ENCODE measurements at places on chromosomes 6 and 20.

- DNase-seq = no peak
- no peaks in the 10 kb centered on the region for H3K36me3 ChIP-seq
- no peak overlapping the region for H3K27ac ChIP-seq
- H3K27me3 ChIP-seq = no peaks in the 10 kb centered on the region
- H3K4me1 ChIP-seq = no peaks in the 10 kb centered on the region
- H3K4me3 ChIP-seq = no peak overlapping the region
Measured at GRCh38 chr6:169529931-169530751, 171.7 kb downstream of the WDR27 start.

- H3K36me3 ChIP-seq = no peaks in the 10 kb centered on the region
- DNase-seq = no peak
- H3K4me1 ChIP-seq = no peaks in the 10 kb centered on the region
- H3K27ac ChIP-seq = no peak overlapping the region
- H3K4me3 ChIP-seq = no peak overlapping the region
Measured at GRCh38 chr20:50844430-50845100, 49.7 kb downstream of the BCAS4 start.

- no peak overlapping the region for H3K27ac ChIP-seq
- no peak overlapping the region for H3K4me3 ChIP-seq
- no peaks in the 10 kb centered on the region for H3K36me3 ChIP-seq
- 0 out of 2 replicates have a peak, but pooled peaks cover 2% of the 10 kb centered on the region for H3K4me1 ChIP-seq
- no peaks in the 10 kb centered on the region for H3K27me3 ChIP-seq
- DNase-seq = no peak
Measured at GRCh38 chr20:57030611-57031600, 235.5 kb downstream of the BMP7 start.

GRCh38 chr6:145763742-145764141, 28.4 kb upstream of the EPM2A start:
- H3K4me1 ChIP-seq = no peaks in the 10 kb centered on the region
- DNase-seq = no peak
- no peak overlapping the region for H3K27ac ChIP-seq
- H3K4me3 ChIP-seq = no peak overlapping the region

DNA sequence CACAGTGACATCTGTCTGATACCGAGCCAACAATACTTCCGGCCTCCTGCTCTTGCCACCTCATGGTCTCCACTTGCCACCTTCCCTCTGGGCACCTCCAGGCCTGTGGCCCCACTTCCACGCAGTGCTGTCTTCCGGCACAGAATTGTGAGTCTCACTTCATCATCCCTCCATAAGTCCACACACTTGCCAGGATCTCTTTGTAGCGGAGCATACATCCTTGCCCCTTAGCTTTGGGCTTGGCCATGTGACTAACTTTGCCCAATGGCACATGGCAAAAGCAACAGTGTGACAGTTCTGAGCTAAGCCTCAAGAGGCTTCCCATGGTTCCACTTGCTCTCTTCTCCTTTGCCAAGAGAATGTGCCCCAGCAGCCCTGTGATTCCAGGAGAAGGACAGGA, 4.5 kb upstream of the C20orf202 start:
- no peaks in the 10 kb centered on the region for H3K36me3 ChIP-seq
- H3K27ac ChIP-seq = no peak overlapping the region
- H3K4me1 ChIP-seq = no peaks in the 10 kb centered on the region

GRCh38 chr6:37256692-37257319, 766 bp upstream of the TBC1D22B start:
- no peak overlapping the region for H3K27ac ChIP-seq
- peaks cover 4% of the 10 kb centered on the region for H3K4me1 ChIP-seq
- H3K27me3 ChIP-seq = no peaks in the 10 kb centered on the region

GRCh38 chr20:60977901-60978300, 274.2 kb upstream of the CDH4 start:
- H3K4me1 ChIP-seq = no peaks in the 10 kb centered on the region
- peaks cover 7% of the 10 kb centered on the region for H3K27me3 ChIP-seq
- no peak overlapping the region for H3K27ac ChIP-seq
- DNase-seq = no peak

- no peak for DNase-seq
- no peaks in the 10 kb centered on the region for H3K27me3 ChIP-seq
- no peak overlapping the region for H3K27ac ChIP-seq
- H3K4me1 ChIP-seq = no peaks in the 10 kb centered on the region
Measured at GRCh38 chr6:105669232-105669631, 266.4 kb upstream of the PREP start.

GRCh38 chr6:18497006-18497405, 109.9 kb downstream of the RNF144B start:
- H3K27me3 ChIP-seq = no peaks in the 10 kb centered on the region
- DNase-seq = no peak
- H3K4me1 ChIP-seq = no peaks in the 10 kb centered on the region
- H3K27ac ChIP-seq = no peak overlapping the region
- no peaks in the 10 kb centered on the region for H3K36me3 ChIP-seq
- H3K4me3 ChIP-seq = no peak overlapping the region

DNA sequence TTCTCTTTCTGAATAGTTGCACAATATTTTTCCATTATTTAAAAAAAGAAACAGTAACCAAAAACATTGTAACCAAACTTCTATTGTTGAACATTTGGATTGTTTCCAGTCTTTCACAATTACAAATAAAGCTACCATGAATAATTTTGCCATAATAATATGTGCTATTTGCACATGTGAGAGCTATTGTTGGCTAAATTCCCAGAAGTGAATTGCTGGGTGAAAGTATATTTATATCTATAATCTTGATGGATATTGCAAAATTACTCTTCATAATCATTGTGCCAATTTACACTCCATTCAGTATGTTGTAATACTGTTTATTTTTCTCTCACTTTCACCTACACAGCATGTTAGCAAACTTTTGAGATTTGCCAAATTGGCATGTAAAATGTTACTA, 36.6 kb upstream of the SLC22A16 start:
- H3K36me3 ChIP-seq = no peaks in the 10 kb centered on the region
- H3K4me3 ChIP-seq = no peak overlapping the region
- H3K27ac ChIP-seq = no peak overlapping the region
- DNase-seq = no peak

DNA sequence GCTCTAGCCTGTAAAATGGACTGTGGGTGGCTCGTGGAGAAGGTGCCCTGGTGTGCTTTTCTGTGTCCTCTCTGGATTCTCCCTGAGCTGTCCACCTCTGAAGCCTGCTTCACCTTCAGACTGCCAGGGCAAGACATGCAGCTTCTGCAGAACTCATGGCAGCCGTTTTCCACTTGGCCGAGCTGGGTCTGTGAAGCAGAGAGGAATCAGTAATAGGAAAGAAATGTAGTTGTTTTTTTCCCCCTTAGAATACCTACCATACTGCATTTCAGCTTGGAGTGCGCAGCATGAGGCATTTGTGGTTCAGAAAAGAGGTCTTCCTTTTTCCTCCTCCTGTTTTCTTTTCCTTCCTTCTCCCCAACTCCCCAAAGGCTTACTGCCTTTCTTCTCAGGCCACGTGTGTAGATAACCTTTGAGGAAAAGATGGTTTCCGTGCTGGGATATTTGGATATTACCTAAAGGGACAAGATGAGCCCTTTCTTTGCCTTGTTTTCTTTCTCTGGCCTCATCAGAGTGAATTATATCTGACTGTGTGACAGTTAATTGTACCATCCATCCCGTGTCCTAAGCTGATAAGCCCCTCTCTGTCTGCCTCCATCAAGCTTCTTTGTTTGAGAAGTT, 39.4 kb downstream of the RREB1 start:
- no peak overlapping the region for H3K4me3 ChIP-seq
- DNase-seq = no peak
- H3K27me3 ChIP-seq = no peaks in the 10 kb centered on the region
- no peak overlapping the region for H3K27ac ChIP-seq

DNA sequence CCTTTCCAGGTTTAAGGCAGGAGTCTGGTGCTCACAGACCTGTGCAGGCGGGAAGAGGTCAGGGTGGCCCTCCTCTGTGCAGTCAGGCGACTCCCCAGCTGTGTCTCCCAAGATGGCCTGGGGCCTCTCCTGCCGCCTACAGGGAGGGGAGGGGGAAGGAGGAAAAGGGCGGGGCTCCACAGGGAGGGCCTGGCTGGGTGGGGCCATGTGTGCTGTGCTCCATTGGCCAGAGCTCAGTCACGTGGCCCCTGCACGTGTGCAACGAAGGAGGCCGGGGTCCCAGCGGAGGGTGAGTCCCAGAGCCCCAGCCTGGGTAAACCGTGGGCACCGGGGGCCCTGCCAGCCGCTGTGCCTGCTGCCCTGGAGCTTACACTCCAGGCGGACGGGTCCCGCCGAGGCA, 211.6 kb downstream of the ZDHHC14 start:
- H3K27me3 ChIP-seq = no peaks in the 10 kb centered on the region
- no peaks in the 10 kb centered on the region for H3K4me1 ChIP-seq
- no peak overlapping the region for H3K4me3 ChIP-seq
- no peak overlapping the region for H3K27ac ChIP-seq

GRCh38 chr6:54633601-54634000, 213.0 kb upstream of the FAM83B start:
- H3K27me3 ChIP-seq = no peaks in the 10 kb centered on the region
- no peaks in the 10 kb centered on the region for H3K36me3 ChIP-seq
- H3K27ac ChIP-seq = no peak overlapping the region

DNA sequence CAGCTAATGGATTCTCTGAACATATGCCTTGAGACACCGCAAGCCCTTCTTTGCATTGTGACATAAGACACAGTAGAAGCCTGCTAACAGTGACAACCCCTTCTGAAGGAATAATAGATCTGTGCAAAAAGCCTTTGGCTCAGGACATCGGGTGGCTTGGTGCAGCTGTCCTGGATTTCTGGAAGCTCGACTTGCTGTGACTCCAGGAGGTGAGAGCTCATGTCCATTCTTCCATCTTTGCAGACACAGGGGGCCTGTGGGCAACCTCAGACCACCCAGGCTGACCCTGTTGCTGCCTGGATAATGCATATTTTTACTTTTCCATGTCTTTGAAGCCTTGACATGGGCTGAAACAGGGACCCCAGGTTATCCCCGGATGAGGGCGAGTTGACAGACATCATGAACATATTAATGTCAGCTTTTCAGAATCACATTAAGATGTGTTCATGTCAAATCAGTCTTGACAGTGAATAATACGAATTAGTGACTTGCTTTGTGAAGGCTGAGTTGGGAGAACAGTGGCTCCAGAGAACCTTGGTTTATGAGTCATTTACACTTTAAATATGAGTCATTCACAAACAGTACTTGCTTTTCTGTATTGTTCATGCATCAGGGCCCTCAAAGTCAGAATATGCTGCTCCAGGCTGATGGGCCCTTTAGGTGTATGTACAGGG, 66.8 kb upstream of the IYD start:
- H3K36me3 ChIP-seq = no peaks in the 10 kb centered on the region
- H3K4me3 ChIP-seq = no peak overlapping the region
- no peaks in the 10 kb centered on the region for H3K4me1 ChIP-seq
- no peak for DNase-seq
- H3K27ac ChIP-seq = no peak overlapping the region
- H3K27me3 ChIP-seq = no peaks in the 10 kb centered on the region

DNA sequence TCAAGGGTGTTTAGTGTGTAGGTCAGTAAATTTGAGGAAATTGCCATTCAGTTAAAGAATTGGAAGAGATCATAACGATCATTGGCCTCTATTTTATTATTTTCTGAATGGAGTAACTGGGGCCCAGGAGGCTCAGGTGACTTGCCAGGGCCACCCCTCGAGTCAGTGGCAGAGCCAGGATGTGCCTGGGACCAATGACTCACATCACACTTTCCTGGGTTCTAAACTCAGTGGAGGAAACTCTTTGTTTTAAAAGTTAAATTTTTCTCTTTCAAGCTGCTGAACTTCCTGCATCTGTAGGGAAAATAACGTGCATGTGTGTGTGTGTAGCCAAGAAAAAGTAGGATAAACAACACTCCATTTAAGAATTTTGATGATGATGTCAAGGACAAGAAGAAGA, 135.5 kb downstream of the MYLK4 start:
- no peaks in the 10 kb centered on the region for H3K4me1 ChIP-seq
- no peak overlapping the region for H3K27ac ChIP-seq

- no peak overlapping the region for H3K27ac ChIP-seq
- peaks cover 47% of the 10 kb centered on the region for H3K36me3 ChIP-seq
- H3K27me3 ChIP-seq = no peaks in the 10 kb centered on the region
- no peaks in the 10 kb centered on the region for H3K4me1 ChIP-seq
Measured at GRCh38 chr20:35121186-35121585, 25.9 kb downstream of the EDEM2 start.

DNA sequence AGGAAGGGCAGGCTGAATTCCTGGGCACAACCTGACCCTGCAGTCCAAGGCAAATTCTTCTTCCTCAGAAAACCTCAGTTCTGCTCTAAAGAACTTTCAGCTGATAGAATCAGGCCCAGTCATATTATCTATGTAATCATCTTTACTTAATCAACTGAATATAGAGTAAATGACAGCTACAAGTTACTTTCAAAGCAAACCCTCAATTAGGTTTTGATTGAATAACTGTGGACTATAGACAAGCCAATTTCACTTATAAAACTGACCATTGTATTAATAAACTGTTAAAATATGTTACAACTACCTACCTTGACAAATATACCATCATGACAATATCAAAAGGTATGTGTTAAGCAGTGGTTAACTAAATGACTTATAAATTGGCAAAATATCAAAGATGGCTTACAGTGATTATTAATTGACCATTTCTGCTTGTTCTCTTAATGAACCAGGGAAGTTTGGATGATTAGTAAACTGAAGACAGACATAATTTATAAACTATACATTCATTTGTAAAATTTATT, 46.1 kb upstream of the ADGRF5 start:
- DNase-seq = no peak
- no peaks in the 10 kb centered on the region for H3K36me3 ChIP-seq
- H3K27me3 ChIP-seq = no peaks in the 10 kb centered on the region
- H3K27ac ChIP-seq = no peak overlapping the region

DNA sequence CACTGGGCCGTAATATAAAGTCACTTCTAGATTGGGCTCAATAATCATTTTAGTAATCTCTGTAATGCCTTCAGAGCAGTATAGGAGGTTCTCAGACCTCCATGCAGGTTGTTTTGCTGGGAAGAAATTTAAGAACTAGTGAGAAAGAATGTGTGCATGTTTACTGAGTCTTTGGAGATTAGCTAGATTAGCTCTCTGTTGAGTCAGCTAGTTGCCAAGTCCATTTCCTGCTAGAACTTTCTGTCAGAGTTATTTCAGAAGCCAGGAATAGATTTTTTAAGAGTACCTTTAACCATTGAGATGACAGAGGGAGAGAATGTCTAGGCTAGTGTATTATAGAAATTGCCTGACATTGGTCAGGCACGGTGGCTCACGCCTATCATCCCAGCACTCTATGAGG, 33.3 kb downstream of the ORC3 start:
- no peak for DNase-seq
- H3K4me3 ChIP-seq = no peak overlapping the region
- no peaks in the 10 kb centered on the region for H3K27me3 ChIP-seq
- H3K36me3 ChIP-seq = 0 out of 2 replicates have a peak, but pooled peaks cover 5% of the 10 kb centered on the region
- no peaks in the 10 kb centered on the region for H3K4me1 ChIP-seq

GRCh38 chr6:159654483-159655098, 38.5 kb downstream of the SOD2 start:
- H3K36me3 ChIP-seq = no peaks in the 10 kb centered on the region
- H3K27ac ChIP-seq = no peak overlapping the region
- no peaks in the 10 kb centered on the region for H3K4me1 ChIP-seq
- H3K4me3 ChIP-seq = no peak overlapping the region

DNA sequence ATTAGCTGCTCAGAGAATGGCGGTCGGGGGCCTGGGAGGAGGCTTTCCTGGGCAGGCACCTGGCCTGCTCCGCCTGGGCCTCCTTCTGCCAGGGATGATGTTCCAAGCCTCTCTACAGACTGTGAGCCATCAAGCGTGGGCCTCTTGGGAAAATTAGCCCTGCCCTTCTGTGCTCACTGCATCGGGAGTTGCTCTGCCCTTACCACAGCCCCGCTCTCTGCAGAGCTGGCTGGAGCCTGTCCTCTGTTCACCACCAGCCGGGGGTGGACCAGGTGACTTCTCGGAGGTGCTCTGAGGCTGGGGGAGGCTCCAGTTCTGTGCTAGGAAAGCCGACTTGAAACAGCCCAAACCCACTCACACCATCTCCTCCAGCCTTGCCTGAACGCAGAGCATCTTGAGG, 24.2 kb downstream of the MDGA1 start:
- DNase-seq = no peak
- no peak overlapping the region for H3K4me3 ChIP-seq
- H3K36me3 ChIP-seq = no peaks in the 10 kb centered on the region
- H3K4me1 ChIP-seq = no peaks in the 10 kb centered on the region
- H3K27ac ChIP-seq = no peak overlapping the region
